ENCODE measurements at places on chromosomes 2 and 18. TPM values are rescaled to one million over a fixed set of nuclear protein-coding genes. Genes with fewer than 3 reads are reported as not detected.

The ITGAV gene
- total RNA-seq: 260 TPM

DNA sequence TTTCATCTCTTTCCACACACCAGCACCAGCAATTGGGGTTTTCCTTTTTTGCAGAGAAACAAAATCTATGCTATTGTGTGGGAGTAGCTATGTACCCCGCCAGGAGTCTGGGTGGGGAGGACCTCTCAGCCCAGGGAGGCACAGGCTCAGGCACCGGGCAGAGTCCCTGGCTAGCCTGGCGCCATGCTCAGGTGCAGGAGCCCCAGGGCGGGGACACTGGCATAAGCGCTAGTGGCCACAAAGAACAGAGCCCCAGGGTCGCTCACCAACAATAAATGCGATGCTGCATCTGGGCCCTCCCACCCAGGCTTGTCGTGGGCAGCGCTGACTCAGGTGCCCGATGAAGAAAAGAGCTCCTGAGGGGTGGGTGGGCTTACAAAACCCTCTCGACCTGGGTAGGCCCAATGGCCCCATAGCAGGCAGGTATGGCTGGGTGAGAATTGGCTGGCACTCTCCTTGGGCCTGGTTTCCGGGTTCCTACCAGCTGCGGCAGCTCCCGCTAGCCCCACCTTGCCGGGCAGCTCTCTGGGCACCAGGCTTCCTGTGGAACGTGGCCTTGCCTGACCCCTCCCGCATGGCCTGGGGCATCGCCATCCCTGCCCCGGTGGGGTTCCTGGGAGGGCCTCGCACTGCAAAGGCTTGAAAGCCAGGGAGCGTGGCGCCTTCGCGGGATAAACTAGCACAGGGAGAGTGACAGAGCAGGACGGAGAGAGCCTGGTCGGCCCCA is 31.8 kb upstream of the COL6A3 start:
- DNase-seq: no peak

GRCh38 chr2:105544591-105545377 is 145.9 kb upstream of the FHL2 start:
- no peak for DNase-seq

DNA sequence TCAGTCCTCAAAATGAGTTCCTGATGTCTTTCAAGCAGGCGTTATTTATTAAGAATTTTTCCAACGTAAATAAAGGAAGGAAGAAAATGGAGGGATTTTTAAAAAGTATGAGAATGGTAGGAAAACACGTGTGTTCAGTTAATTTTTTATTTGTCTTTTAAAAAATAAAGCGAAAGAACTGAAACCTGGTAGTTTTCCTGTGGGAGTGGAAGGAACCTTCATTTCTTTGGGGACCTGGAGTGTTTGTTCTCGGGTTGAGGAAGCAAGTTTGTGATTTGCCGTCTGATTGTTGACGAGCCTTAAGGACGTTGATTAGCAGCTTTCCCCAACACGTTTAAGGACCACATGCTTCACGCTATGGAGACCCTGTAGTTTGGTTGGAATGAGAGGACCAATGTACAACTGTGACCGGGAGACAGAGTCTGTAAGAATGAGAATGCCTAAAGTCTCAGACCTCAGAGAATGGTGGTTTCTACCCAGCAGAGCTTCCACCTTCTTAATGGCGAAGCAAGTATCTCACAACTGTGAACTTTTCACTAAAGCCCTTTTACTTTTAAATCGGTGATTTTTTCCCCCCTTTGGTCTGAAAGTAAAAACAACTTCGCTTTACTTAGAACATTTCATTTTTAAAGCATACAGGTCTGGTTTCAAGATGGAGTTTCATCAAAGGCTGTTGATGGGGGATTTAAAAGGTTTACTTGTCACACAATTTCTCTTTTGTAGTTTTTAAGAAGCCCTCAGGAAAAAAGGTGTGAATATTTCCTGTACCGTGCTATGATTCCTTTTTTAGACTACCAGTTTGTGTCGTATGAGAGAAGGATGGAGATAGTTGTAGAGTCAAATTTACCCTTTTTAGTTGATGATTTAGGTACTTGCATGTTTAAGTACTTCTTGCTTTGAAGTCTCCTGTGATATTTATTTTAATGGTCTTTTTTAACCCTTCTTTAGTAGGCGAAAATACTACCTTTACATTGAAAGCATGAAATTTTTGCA is 1.4 kb downstream of the TTC39C start:
- DNase-seq: no peak

The POMC gene
- total RNA-seq: 0.32 TPM

- no peak for DNase-seq
Measured at GRCh38 chr2:106851087-106851874, 34.7 kb downstream of the ST6GAL2 start.

GRCh38 chr2:9158786-9159779 is 47.5 kb upstream of the ASAP2 start:
- DNase-seq: no peak

- peak; percentile 88 for DNase-seq
Measured at GRCh38 chr2:122748552-122749011, 993.1 kb downstream of the TSN start.

The INHA gene
- total RNA-seq: 0.43 TPM

The NTSR2 gene
- not detected for total RNA-seq

DNA sequence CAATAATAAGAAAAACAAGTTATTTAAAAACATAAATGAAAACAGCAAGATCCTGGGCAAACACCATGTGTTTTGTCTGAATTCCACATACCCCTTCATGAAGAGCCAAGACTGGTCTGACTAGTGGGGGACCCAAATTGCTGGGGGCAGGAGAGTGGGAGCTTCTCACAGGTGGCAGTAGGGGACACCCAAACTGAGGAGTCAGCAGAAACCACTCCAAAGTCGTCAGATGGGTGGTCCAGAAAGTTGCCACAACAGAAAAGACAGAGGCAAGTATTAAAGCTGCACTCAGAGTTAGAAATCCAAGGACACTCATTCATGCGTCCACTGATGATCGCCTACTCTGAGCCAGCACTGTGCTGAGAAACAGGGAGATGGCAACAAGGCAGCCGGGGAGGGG is 12.3 kb upstream of the LCLAT1 start:
- DNase-seq: no peak

The SPHKAP gene
- total RNA-seq: under 0.01 TPM

All from fibroblast of villous mesenchyme (primary cell).